ENCODE measurements at places on chromosomes 5 and 9.

- no peak for DNase-seq
Measured at GRCh38 chr5:13478831-13479465, 465.5 kb downstream of the DNAH5 start.

GRCh38 chr5:120465436-120465961 lies 1.4 kb downstream of the PRR16 start:
- DNase-seq: no peak

GRCh38 chr5:124642151-124642550 lies 104.3 kb downstream of the ZNF608 start:
- no peak for DNase-seq

GRCh38 chr5:39755452-39755851 lies 330.7 kb upstream of the DAB2 start:
- DNase-seq: no peak

Data from suppressor macrophage treated with lipopolysaccharide for 1 hour (primary cell).